Activated CD4-positive, alpha-beta T cell treated with anti-CD3 and anti-CD28 coated beads, Interleukin-2, amount 50 U/mL, for 4 hours (primary cell): ENCODE measurements at places on chromosomes 6 and 20.

- DNase-seq = no peak
Observed at GRCh38 chr6:13733178-13733887, 21.7 kb upstream of the RANBP9 start.

- DNase-seq = no peak
Observed at GRCh38 chr6:6736791-6737654, 148.5 kb downstream of the LY86 start.

GRCh38 chr20:24981790-24982189 lies 10.8 kb downstream of the APMAP start:
- no peak for DNase-seq

DNA sequence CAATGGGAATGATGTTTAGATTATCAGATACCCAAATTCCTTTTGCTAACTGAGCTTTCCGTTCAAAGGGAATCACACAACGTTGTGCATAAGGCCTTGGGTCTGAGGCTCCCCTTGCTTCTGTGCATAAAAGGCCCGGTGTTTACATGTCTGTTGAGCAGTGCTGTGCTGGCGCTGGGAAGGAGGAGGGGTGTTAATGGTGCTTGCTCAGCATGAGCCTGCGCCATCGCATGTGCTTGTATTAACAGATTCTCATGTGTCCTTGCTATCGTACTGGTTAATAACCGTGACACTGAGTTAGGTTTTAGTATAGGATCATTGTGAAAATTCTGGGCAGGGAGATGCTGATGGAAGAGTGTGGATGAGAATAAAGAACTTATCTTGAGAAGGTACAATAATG lies 62.3 kb upstream of the TRAF3IP2 start:
- no peak for DNase-seq

GRCh38 chr6:64777941-64778785 lies 928.9 kb downstream of the EYS start:
- DNase-seq = no peak

DNA sequence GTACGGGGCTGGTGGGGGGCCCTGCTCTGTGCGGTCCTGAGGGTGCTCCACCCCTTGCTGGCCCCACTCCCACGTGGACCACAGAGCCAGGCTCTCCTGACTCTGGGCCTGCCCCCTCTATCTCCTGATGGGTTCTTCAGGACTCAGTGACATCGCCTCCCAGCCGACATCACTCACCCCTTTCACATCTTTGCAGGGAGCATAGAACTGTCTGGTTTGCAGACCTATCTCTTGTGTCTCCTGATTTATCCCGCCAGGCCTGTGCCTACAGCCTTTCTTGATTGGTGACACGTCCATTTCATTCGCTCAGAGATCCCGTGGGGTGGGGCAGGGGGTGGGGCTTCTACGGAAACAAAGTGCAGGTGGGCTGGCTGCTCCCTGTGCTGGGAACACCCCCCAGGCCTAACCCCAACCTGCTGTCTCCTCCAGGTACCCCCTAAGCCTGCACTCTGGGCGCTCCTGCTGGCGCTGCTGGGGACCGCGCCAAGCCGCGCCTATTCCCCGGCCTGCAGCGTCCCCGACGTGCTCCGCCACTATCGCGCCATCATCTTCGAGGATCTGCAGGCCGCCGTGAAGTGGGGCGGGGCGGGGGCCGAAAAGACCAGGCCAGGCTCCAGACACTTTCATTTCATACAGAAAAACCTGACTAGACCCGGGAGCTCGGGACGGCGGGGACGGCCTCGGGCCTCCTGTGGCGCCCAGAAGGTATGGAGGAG lies 1.7 kb downstream of the C20orf204 start:
- no peak for DNase-seq

- DNase-seq = no peak
Observed at GRCh38 chr6:54588176-54588575, 258.4 kb upstream of the FAM83B start.

DNA sequence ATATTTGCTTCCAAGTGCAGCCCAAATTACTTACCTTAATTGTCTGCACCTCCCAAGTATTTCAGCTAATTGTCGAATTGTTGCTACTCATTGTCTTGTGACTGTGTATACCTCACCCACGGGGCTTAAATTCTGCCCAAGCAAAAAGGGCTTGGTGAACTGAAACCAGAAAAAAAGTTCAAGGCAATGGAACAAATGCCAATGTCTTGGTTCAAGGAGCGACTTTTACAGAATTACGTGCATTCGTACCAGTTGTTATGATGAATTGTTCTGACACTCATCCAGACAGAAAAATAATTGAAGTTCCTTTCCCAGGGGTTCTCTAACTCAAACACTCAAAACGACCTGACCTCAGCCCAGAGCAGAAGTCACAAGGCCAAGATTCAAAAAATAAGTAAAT lies 13.9 kb upstream of the PXDC1 start:
- no peak for DNase-seq

GRCh38 chr6:25337431-25337830 lies 58.3 kb downstream of the CARMIL1 start:
- no peak for DNase-seq

GRCh38 chr20:19193349-19193748 lies 19.1 kb upstream of the SLC24A3 start:
- no peak for DNase-seq

DNA sequence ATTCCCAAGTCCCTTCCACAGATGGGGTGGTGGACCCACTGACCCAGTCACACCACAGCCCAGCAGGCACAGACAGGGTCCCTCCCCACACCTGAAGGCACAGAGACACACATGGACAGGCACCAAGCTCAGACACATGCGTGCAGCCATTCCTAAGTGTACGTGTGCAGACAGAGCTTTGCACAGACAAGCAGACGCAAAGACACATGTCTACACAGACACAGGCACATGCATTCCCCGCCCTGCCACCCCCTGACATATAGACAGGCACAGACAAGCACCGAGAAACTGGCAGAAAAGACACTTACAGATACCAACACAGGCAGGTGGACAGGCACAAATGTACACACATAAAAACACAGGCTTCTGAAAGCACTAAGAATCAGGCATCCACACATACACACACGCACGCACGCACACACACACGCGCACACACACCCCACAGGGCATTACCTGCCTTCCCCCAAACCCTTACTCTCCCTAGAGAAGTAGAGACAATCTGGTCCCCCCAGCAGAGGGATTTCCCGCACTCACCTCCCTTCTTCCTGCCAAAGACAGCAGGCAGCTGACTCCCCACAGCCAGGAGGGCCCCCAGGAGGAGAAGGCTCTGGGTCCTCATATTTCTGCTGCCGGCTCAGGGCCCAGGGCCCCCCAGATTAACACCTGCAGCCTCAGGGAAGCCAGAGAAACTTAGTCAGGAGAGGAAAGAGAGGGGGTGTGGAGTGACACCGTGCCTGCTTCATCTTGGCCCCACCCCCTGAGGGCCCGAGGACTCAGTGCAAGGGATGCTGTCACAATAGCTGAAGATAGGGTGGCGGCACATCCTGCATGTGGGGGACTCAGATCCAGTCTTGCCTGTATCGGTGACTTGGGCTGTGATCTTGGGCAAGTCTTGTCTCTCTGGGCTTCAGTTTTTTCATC lies at the start of gene WFDC5:
WFDC5 (minus strand) TSS at position 710 of the 921 bp plus-strand sequence; CDS start at position 619, 91 bp downstream.
- no peak for DNase-seq

- no peak for DNase-seq
Observed at GRCh38 chr20:19078448-19079373, 133.7 kb upstream of the SLC24A3 start.

GRCh38 chr6:36597775-36598174 lies 3.6 kb downstream of the SRSF3 start:
- no peak for DNase-seq

- no peak for DNase-seq
Observed at GRCh38 chr6:18425218-18425617, 38.1 kb downstream of the RNF144B start.

- no peak for DNase-seq
Observed at GRCh38 chr6:210778-211374, 81.4 kb upstream of the DUSP22 start.

- DNase-seq = no peak
Observed at GRCh38 chr6:143543435-143543834, 31.9 kb upstream of the FUCA2 start.

DNA sequence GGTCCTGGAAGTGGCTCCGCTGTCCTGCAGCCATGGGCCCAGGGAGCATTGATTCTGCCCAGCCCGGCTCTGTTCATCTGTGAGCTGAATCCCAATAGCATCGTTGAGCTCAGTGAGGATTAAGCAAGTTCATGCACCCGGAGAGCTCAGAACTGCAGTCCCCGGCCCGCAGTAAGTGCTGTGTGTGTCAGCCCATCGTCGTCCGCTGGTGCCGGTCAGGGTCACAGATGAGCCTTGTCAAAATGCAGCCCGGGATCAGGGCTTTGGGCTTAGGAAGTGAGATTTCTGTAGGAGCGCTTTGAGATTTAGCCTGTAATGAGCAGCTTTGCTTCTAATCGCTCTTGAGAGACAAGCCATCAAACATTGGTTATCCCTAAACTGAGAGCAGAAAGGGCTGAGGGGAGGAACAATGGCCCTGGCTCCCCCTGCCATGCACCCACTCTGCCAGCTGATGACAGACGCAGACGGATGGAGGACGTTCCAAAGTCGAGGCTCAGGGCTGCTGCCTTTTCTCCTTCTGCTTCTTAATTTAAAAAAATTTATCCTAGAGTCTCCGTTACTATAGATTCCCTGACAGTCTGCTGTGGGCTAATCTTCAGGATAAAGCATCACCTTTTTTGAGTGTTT lies 25.6 kb upstream of the SULF2 start:
- no peak for DNase-seq

DNA sequence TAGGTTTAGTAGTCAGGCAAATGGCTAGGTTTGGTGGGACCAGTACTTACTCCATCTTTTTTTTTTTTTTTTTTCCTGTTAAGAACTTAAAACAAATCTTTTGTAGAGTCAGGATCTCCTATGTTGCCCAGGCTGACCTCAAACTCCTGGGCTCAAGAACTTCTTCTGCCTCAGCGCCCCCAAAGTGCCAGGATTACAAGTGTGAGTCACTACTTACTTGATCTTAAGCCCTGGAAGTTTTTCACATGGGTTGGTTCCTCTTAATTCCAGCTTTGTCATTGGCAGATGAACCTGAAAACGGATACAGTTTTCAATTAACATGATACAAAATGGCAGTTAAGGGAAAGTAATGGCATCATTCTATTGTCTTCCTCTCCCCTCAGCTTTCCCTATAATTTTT lies 179.4 kb upstream of the JAG1 start:
- no peak for DNase-seq

DNA sequence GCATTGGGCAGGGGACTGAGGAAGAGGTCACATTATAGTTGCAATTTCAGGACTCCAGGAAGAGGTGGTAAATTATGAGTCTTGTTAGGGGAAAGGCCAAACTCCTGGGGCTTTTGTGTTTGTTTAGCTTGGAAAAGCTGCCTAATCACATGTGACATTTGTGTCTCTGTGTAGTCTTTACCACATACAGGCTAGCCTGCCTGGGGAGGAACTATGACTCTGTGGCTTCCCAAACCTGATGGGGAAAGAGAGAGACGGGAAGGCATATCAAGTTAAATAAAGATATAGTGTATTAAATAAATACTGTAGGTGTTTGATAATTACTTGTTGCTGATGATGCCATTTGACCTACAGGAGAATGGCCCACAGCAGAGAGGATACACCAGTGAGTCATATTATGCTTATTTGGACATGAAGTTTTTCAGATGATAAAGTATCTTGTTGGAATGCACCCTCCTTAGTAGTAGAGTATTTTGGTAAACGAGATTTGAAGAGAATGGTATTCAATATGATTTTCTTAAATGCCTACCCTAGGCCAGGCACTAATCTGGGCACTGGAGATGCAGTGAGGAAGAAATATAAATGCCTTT lies 4.0 kb downstream of the BLTP3A start:
- no peak for DNase-seq

GRCh38 chr6:30814146-30815040 lies 69.9 kb upstream of the DDR1 start:
- peak; percentile 68 for DNase-seq

GRCh38 chr20:56998438-56998837 lies 268.0 kb downstream of the BMP7 start:
- DNase-seq = no peak
